Stimulated activated CD4-positive, alpha-beta T cell treated with anti-CD3 and anti-CD28 coated beads, Interleukin-1b, Interleukin-23, amount 100 ng/mL, for 1 hour (primary cell): ENCODE measurements at places on chromosomes 4 and X.

GRCh38 chrX:153494541-153495361, at the start of gene BGN:
Gene BGN, plus strand, starts transcription at chrX:153494980. Its CDS starts 9,652 bp downstream, at chrX:153504632.
- DNase-seq: no peak

- DNase-seq: no peak
These were observed 53.8 kb upstream of the LNX1 start for GRCh38 chr4:53645108-53645507.

DNA sequence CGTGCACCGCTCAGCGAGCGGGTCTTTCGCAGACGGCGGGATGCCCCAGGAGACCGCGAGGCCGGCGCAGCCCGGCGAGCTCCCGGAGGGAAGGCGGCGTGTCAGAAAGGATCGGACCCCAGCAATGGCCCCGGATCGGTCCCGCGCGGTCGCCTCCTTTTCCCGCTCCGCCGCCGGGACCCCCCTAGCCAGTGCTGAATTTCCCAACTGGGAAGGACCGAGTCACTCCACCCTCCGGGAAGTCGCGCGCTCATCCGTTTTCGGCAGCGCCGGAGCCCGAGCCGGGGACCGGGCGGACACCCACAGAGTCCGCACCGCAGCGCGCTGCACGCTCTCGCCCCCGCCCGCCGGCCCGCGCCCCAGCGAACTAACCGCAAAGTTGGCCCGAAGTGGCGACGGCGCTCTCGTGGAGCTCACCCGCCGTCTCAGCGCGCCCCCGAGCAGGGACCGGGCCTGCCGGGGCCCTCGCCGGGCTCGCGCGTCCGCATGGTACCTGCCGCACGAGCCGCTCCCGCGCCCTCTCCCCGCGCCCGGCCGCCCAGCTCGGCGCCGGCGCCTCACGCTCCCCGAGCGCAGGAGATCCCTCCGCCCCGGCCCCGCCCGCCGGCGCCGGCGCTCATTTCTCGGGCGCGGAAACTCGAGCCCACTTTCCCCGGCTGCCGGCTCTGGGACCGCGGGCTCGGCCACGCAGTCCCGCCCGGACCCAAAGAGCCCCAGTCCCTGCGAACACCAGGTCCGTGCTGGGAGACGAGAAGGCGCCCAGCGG, at the start of gene FAT1:
FAT1 (minus strand) TSS at position 565 of the 766 bp plus-strand sequence. CDS start 14,029 bp downstream, outside the sequence.
- no peak for DNase-seq

GRCh38 chr4:40502934-40503333, 126.7 kb downstream of the RBM47 start:
- no peak for DNase-seq

DNA sequence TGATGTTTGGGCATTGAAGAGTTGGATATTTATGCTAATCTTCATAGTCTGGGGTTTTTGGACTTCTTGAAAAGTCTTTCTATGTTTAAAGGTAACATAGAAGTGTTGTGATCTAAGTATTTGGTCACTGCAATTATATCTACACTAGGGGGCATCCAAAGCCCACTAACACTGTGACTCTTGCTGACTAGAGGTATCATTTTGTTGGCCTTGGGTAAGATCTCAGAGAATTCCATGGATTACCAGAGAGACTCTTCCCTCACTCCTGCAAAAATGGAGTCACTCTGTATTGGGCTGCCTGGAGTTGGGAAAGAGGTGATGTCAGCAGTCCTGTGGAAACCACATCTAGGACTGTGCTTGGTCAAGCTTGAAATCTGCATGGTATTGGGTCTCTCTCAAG, 1077.6 kb downstream of the FAM133A start:
- no peak for DNase-seq

GRCh38 chrX:21875013-21875412, 19.2 kb downstream of the YY2 start:
- no peak for DNase-seq

GRCh38 chr4:125620066-125620860, 305.5 kb downstream of the FAT4 start:
- no peak for DNase-seq

- no peak for DNase-seq
These were observed 324.9 kb upstream of the CASK start for GRCh38 chrX:42248226-42248625.

- no peak for DNase-seq
These were observed 391.2 kb downstream of the ANKRD50 start for GRCh38 chr4:124321364-124321763.

- DNase-seq: no peak
These were observed 107.6 kb downstream of the DCTD start for GRCh38 chr4:182809417-182810102.

DNA sequence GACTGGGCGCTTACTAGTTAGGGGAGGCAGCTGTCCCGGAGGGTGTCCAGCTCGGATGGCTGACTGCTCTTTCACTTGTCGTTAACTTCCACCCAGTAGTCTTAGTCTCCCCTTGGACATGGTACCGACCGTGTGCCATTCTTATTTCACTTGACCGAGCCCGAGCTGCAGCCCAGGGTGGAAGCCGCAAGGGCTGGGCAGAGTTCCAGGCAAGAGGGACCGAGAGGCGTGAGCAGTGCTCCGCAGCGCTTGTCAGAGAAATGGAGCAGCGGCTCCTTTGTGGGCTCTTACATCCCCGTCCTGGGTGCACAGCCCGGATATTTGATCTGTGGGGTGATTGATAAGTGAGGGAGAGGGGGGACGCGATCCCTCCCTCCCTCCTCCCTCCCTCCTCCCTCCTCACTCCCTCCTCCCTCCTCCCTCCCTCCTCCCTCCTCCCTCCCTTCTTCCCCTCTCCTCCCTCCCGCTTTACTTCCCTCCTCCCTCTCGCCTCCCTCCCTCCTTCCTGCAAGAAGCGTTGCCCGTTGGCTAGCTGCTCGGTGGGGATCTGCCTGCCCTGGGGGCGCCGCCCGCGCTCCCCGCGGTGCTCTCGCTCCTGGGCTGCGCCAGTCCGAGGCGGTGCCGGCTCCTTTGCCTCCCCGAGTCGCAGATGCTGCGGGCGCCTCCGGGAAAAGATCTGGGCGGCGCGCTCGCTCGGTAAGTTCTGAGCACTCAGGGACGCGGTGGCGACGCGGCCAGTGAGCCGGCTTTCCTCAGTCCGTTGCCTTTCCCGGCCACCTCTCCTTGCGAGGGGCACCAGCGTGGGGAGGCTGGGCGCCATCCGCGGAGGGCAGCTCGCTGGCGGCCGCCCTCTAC, at the start of gene SLITRK2:
SLITRK2 (plus strand) TSS at position 499 of the 855 bp plus-strand sequence. CDS start 4,597 bp downstream, outside the sequence.
- DNase-seq: no peak

GRCh38 chr4:53847965-53848364, 216.4 kb downstream of the CHIC2 start:
- no peak for DNase-seq

- no peak for DNase-seq
These were observed 59.2 kb upstream of the ZC4H2 start for GRCh38 chrX:65035446-65035770.

DNA sequence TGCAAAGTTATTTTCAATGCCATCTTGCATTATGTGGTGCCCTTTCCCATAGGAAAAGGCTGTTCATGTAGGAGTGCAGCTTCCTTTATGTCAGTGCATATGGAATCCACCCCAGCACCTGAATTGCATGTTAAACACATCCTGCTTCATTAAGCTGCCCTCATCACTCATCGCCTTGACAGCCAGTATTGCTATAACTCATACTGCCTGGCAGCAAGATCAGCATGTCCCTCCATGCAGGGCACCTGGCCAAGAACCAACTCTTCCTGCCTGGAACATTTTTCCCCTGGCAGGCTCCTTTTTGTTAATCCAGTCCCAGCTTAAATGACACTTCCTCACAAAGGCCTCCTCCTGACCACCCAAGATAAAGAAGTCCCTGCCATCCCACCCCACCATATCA, 23.5 kb upstream of the CA5B start:
- DNase-seq: no peak

- no peak for DNase-seq
These were observed 179.9 kb downstream of the GABRG1 start for GRCh38 chr4:45944000-45944399.

DNA sequence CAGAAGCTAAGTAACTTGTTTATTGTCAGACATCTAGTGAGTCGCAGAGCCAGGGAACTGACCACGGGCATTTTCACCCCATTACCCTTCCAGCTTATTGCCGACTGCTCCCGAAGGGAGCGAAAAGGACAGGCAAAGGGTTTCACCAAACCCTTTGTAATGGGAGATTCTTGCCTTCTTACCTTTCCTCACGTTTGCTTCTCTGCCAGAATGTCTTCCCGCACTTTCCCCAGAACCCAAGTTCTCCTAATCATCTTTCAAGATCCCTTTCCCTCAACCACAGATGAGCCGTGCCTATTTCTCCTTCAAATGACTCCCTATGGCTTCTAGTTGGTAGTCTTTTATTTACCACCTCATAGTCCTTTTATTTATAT, 520 bp upstream of the SRP72 start:
- no peak for DNase-seq
